ENCODE measurements at places on chromosomes 6 and 20. TPM values are rescaled to one million over a fixed set of nuclear protein-coding genes. Genes with fewer than 3 reads are reported as not detected.

The PNPLA1 gene
- not detected for total RNA-seq

The GMNN gene
- 70.4 TPM for total RNA-seq

The DOP1A gene
- 9.2 TPM for total RNA-seq

The LKAAEAR1 gene
- 0.48 TPM for total RNA-seq

The GCNT2 gene
- total RNA-seq: 6.2 TPM

The OR2H1 gene
- total RNA-seq: not detected

The FILIP1 gene
- not detected for total RNA-seq

The RBM24 gene
- total RNA-seq: 4.5 TPM

The RGS17 gene
- 3.2 TPM for total RNA-seq

The CTAGE9 gene
- not detected for total RNA-seq

The FAM217A gene
- total RNA-seq: not detected

The LAMA4 gene
- total RNA-seq: 7.7 TPM

The CCN6 gene
- 0.24 TPM for total RNA-seq

The SLC13A3 gene
- 4.1 TPM for total RNA-seq

The AIG1 gene
- total RNA-seq: 115 TPM

The FAM83D gene
- 125 TPM for total RNA-seq

The MATN4 gene
- total RNA-seq: 0.10 TPM

The TFAP2A gene
- 9.0 TPM for total RNA-seq

The RPS6KA2 gene
- total RNA-seq: 7.3 TPM

The APOBEC2 gene
- total RNA-seq: not detected

The SLC22A7 gene
- not detected for total RNA-seq

The BCAS1 gene
- total RNA-seq: not detected

The SLC12A5 gene
- total RNA-seq: 0.96 TPM

The ECT2L gene
- total RNA-seq: not detected

The MAP7 gene
- not detected for total RNA-seq

The SNX9 gene
- total RNA-seq: 36.8 TPM

The COMMD7 gene
- 75.8 TPM for total RNA-seq

The IPCEF1 gene
- under 0.01 TPM for total RNA-seq

The CAP2 gene
- 35.9 TPM for total RNA-seq

The ADGRB3 gene
- total RNA-seq: under 0.01 TPM

The CITED2 gene
- 47.6 TPM for total RNA-seq

The KIF6 gene
- total RNA-seq: 2.6 TPM

The DEFB112 gene
- not detected for total RNA-seq

The PXDC1 gene
- 30.3 TPM for total RNA-seq

The ZKSCAN3 gene
- total RNA-seq: 3.9 TPM

The ZCCHC3 gene
- 19.2 TPM for total RNA-seq

The DLL1 gene
- 2.7 TPM for total RNA-seq

The SLX4IP gene
- total RNA-seq: 4.7 TPM

The RAB22A gene
- 26.8 TPM for total RNA-seq

The FLRT3 gene
- total RNA-seq: 1.4 TPM

The TPD52L1 gene
- 16.8 TPM for total RNA-seq

The OR2B6 gene
- not detected for total RNA-seq

The PSMB9 gene
- total RNA-seq: 174 TPM

The CASS4 gene
- 2.5 TPM for total RNA-seq

The FRK gene
- total RNA-seq: 1.8 TPM

The PDYN gene
- total RNA-seq: not detected

The NOX3 gene
- not detected for total RNA-seq

The GPLD1 gene
- total RNA-seq: not detected

The MCCD1 gene
- not detected for total RNA-seq

The ANKRD60 gene
- total RNA-seq: not detected

The OTOR gene
- total RNA-seq: not detected

The SCP2D1 gene
- not detected for total RNA-seq

The TNF gene
- 1.7 TPM for total RNA-seq

The CST1 gene
- total RNA-seq: 0.68 TPM

The WFDC10B gene
- total RNA-seq: 0.88 TPM

The MUC21 gene
- total RNA-seq: not detected
